ENCODE measurements at places on chromosomes 1 and 21.

DNA sequence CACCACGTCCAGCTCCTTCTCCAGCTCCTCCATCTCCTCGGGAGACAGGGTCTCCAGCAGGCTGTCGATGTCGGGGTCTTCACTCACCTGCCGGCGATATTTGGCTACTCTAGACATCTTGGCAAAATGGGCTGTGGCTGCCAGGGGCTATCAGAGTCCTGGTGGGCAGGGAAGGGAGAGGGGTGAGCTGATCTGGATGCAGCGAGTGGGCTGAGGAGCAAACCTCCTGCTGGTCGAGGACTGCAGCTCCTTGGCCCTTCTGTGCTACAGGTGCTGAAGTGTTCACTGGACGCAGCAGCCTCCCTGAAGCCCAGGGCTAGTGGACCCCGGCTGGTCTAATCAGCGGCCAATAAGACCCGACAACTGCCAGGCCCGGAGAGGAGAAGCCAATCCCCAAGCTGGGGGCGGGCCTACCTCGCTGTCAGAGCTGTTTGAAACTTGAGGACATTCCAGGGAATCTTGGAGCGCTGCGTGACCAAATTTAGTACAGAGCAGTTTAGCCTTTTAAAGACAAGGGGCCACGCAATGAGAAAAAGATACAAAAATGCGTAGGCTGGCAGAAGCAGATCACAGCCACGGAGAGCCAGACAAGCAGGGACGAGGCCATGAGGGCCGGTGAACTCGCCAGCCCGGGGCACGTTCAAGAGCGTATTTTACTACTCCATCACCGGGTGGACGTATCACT, at the start of gene LMOD1:
Gene LMOD1 (minus strand): TSS at position 325 of the 685 bp plus-strand sequence. CDS start 208 bp downstream, at position 117.
- no peak for DNase-seq

GRCh38 chr1:236302941-236303340, 21.2 kb upstream of the ERO1B start:
- no peak for DNase-seq

- peak; percentile 59 for DNase-seq
Observed at GRCh38 chr1:156920233-156921052, at the start of gene LRRC71. TSS of gene LRRC71 (plus strand) at chr1:156920632. CDS start at chr1:156920804, 172 bp downstream.

- peak; percentile 89 for DNase-seq
Observed at GRCh38 chr1:160681066-160681890, 30.3 kb downstream of the CD48 start.

DNA sequence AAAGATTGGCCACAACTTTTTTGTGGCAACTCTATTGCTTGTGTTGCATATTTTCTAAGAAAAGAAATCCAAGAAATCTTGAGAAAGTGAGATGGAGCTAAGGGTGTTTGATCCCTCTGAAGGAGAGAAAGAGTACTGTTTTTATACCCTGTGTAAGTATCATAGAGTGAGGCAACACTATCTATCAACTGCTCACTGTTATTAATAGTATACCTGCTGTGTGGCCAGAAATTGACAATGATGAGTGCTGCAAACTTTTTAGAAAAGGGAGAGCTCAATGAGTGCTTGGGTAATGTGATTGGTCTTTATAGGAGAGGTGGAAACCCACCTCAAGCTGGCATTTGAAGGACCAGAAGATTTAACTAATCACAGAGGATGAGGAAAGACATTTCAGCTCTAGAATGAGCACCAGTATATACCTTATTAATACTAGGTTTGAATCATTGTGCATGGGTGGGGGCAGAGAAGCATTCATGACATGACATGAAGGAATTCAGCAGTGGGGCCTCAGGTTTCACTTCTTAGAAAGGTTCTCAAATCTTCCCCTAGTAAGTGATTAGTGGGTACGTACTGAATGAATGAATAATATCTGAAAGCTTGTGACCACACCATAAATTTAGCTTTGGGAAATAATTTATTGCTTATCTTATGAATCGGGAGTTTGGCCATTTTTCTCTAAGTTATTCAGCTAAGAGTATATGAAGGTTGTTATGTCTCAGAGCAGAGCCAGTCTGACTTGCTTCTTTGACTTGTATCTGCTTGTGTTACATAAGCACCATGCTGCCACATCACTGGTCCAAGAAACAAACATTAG, 169.2 kb upstream of the SGIP1 start:
- no peak for DNase-seq

GRCh38 chr1:48829446-48829845, 52.8 kb upstream of the BEND5 start:
- no peak for DNase-seq

- DNase-seq, result no peak
Observed at GRCh38 chr1:69290291-69290690, 277.4 kb upstream of the LRRC7 start.

All from CD4-positive, alpha-beta T cell treated with Interferon alpha-2 for 1 hour (primary cell).